ENCODE measurements at places on chromosomes 3 and 15.

DNA sequence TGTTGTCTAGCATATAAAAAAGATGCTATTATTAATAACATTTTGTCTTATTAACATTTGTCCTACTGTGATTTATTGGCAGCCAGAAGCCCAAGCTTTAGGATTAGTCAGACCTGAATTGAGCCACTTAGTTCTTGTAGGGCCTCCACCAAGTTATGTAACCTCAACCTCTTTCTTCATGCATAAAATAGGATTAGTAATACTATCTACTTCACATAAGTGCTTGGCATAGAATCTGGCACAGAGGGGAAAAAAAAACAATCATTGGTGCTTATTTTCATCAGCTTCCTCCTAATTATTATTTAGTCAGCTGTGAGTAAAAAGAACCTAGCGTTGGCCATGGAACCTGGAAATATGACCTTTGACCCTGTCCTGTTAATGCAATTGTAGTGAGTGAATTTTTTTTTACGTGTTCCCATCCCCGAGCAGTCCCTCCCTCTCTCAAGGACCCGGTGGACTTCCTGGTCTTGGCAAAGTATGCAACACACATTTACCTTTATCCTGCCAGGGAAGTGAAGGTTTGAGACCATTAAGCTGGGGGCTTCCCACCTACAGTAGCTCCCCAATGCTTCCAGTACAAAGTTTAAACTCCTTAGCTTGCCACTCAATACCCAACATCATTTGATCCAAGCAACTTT, 136.8 kb downstream of the FHIT start:
- DNase-seq: no peak

DNA sequence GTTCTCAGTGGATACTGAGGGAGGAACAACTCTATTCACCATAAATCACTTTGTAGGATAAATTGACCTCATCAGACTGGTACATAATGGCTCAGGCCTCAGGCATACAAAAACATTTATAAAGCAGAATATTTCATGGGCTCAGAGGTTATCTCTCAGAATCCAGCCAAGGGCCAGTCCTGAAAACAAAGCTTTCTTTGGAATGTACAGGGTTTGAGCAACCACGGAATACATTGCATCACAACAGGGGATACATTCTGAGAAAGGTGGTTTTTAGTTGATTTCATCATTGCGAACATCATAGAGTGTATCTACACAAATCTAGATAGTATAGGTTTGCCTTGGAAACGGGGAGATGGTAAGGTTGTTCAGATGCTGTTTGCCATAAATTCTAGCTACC, 33.4 kb upstream of the CTDSPL2 start:
- DNase-seq: no peak

DNA sequence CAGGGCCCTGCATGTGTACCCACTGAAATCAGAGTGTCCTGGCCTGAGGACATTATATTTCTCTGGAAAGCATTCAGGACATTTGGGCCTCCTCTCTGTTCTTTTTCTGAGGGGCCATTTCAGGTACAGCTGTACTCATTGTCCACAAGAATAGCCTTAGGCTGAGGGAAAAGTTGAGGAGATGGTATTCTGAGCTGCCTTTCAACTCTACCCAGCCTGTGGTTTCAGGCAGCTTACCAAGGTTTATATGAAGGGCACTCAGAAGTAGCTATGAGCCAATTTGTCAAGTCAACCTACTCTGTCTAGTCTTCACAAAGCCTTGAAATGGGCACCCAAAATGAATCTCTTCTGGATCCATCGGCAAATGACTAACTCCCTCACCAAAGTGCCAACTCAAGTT, 9.4 kb downstream of the ATP13A4 start:
- no peak for DNase-seq

DNA sequence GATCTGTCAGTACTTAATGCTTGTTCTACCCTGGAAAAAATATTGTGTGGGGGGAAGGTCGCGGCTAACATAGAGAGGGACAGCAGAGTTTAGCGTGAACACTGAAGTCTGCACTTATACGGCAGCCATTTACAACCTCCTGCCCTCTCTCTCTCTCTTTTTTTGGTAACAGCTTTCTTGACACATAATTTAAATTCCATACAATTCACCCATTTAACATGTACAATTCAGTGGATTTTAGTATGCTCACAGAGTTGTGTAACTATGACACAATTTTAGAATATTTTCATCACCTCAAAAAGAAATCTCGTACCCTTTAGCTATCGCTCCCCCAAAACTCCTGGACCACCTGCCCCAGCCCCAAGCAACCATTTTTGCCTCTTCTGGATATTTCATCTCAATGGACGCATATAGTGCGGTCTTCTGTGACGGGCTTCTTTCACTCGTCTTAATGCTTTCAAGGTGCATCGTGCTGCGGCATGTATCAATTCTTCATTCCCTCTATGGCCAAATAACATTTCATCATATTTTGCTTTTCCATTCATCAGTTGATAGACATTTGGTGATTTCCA, 141.8 kb downstream of the XXYLT1 start:
- DNase-seq: no peak

DNA sequence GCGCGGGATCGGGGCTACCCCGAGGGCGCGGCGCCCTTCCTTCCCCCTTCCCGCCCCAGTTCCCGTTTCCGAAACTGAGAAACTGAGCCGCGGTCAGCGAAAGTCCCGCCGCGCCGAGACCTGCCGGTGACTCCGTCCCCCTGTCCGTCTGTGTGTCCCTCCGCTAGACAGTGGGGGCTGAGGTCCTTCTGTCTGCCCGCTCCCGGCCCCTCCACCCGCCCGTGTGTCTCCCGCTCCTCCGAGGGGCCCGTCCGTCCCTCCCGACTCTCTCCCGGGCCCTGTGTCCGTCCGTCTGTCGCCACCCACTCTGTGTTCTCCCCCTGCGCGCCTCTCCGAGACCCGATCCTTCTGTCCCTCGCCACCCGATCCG, 426 bp downstream of the PRKCD start:
- DNase-seq: no peak

GRCh38 chr3:193826159-193826795, 233.3 kb downstream of the OPA1 start:
- DNase-seq: no peak

GRCh38 chr15:25871403-25871802, 8.3 kb upstream of the ATP10A start:
- DNase-seq: no peak

- DNase-seq: no peak
Observed at GRCh38 chr3:39750712-39751111, 58.7 kb upstream of the MYRIP start.

- no peak for DNase-seq
Observed at GRCh38 chr3:56933803-56934202, 126.7 kb upstream of the SPATA12 start.

DNA sequence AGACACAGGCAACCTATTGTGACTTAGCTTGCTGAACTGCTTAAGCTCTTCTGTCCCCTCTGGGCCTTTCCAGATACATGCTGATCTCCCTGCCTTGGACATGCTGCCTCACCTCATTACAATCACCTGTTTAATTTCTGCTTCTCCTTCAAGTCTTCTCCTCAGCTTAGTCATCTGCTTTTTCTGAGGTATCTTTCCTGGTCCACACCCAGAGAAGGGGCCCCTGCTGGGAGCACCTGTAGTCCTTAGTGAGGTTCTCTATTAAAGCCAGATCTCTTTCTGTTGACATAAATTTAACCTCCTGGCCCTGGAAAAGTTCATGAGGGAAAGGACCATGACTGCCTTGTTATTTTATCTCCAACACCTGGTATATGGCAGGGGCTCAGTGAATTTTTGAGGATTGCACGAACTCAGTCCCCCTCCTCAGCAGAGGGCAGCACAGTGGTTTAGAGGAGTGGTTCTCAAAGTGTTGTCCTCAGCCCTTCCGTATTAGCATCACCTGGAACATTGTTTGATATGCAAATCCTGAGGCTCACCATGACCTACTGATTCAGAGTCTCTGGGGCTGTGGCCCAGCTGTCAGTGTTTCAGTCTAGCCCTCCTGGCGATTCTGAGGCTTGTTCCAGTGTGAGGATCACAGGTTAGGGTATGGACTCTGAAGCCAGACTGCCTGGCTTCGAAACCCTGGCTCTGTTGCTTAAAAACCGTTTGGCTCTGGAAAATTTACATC, 12.7 kb downstream of the COL6A6 start:
- DNase-seq: no peak

DNA sequence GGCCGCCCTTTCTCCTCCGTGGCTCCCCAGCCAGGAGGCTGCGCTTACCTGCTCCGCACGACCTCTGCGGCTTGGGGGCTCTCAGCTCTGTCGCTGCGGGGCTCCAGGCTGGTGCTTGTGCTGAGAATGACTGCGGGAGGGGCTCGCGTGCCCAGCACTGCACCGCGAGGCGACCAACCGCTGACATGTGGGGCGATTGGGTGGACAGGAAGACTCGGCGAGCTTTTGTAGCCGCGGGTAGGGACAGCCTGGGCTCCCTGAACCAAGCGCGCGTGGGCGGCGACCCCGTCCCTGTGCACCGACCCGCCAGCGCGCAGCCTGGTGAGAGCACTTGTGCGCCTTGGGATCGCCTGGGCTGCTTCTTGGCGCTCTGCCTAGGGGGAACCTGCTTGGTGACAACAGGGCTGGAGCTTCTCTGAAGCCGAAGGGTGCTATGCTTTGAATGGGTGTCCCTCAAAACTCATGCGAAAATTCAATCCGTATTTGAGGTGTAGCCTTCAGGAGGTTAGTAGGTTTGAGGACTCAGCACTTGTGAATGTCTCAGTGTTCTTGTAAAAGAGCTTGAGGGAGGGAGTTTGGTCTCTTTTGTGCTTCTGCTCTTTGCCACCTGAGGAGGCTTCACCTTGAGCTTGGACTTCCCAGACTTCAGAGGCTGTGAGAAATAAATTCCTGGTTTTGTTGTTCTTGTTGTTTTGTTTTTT, 50.4 kb downstream of the IL12A start:
- DNase-seq: no peak

- no peak for DNase-seq
Observed at GRCh38 chr3:37290551-37290950, 116.2 kb upstream of the LRRFIP2 start.

GRCh38 chr3:62559831-62560445, 186.6 kb upstream of the FEZF2 start:
- no peak for DNase-seq

- no peak for DNase-seq
Observed at GRCh38 chr3:28053759-28054158, 187.7 kb upstream of the CMC1 start.
